GM06990 (cell line): ENCODE measurements at places on chromosomes 13 and 19.

DNA sequence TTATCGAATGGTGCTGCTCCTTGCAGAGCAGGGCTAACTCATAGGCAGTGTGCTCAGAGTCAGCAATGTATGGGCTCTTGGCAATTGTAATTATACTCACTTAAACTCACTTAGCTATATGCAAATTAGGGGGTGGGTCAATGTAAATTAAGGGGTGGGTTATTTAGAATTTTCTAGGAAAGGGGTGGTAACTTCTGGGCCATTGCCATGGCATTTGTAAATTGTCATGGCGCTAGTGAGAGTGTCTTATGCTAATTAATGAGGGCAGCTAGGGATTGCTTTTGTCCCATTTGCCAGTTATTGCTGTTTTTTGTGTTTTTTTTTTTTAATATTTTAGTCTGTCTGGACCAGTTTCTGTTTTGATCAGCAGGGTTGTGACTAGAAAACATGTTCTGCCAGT is 68.4 kb downstream of the DIAPH3 start:
- no peak for DNase-seq

GRCh38 chr19:48635966-48636858 is 967 bp downstream of the DBP start:
- DNase-seq = no peak

GRCh38 chr13:112740502-112741131 is 50.8 kb downstream of the ATP11A start:
- no peak for DNase-seq

DNA sequence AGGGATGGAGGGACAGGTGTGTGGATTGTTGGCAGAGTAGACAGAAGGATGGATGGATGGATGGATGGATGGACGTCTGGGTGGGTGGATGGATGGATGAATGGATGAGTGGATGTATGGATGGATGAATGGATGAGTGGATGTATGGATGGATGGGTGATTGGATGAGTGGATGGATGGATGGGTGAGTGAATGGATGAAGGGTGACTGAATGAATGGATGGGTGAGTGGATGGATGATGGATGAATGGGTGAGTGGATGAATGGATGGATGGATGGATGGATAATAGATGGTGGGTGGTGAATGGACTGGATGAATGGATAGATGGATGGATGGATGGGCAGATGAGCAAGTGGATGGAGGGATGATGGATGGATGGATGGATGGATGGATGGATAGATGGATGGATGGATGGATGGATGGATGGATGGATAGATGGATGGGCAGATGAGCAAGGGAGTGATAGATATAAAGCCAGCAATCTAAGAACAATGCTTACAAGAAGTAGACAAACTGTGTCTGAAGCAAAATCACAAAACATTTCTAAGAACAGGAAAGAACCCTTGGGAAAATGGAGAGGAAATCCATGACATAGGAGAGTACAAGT is 65.2 kb downstream of the INSR start:
- DNase-seq = no peak

GRCh38 chr19:3131168-3131567 is 4.7 kb upstream of the GNA15 start:
- no peak for DNase-seq

DNA sequence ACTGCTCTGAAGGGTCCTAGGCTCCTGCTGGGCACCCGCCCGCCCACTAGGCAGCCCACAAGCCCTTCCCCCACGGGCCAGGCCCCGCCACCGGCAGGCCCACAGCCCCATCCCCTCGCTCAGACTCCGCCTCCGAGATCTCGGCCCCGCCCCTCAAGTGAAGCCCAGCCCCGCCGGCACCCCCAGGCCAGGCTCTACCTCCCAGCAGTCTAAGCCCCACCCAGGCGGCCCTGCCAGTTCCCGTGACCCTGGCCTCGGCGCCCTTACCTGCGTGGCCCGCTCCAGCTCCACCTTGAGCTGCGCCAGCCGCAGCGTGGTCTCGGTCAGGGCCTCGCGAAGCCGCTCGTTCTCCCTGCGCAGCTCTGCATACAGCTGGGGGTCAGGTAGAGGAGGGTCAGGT is 16.3 kb downstream of the EPS8L1 start:
- DNase-seq = no peak

- no peak for DNase-seq
These were observed 165.9 kb downstream of the NDFIP2 start for GRCh38 chr13:79646880-79647279.
